Muscle of arm (tissue), 14 donors: ENCODE measurements at places on chromosomes 16 and 17.
A peak's percentile ranks its signal among the peaks of the same experiment; 100 is the strongest.

DNA sequence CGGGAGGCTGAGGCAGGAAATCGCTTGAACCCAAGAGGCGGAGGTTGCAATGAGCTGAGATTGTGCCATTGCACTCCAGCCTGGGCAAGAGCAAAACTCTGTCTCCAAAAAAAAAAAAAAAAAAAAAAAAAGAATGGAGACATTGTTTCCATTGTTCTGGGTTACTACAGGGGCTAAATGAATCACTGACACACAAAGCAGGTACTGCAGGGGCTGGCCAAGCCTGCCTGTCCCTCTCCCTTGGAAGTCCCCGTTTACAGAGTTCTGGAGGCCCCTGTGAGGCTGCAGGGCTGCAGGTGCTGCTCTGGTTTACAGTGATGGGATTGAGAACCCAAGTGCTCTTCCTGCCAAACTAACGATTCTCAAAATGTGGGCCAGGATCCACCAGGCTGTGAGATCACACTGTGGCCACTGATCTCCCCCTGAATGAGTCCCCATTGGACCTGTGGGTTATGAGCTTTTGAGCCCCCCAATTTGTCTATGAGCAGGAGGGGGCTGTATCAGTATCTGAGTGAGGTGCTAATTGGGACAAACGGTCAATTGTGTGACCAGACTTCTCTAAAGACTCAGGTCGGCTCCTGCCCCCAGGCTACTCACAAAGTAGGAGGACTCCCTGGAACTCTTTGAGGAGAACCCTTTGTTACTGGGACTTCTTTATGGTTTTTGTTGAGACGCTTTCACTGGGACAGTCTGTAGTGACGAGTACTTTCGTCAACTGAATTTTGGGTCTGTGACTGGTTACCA is 39.0 kb downstream of the DNAH17 start:
- no peak for DNase-seq

DNA sequence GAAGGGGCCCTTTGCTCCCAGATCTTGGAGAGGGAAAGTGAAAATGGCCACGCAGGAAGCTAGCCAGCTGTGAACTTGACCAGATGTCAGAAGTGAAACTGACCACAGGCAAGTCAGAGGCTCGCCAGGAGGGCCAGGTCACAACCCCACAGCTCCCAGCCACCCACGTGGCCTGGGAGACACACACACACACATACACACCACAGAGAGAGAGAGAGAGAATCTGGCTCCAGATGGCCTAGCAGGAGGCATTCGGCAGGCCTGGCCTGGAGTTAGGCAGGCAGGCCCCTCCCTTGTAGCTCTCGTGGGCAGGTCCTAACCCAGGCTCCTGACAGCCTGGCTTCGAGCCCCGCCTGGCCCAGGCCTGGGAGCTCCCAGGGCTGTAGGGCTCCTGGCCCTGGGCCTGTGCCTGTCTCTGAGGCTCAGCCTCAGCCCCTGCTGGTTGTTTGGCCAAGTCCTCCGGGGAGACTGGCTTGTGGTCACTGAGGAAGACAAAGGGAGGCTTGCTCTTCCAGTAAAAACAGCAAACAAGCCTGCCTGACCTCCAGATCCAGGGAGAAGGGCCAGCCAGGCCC is 20.2 kb downstream of the NGFR start:
- DNase-seq: peak; percentile 88

- no peak for DNase-seq
Observed at GRCh38 chr17:72151565-72152386, 31.0 kb downstream of the SOX9 start.

- no peak for DNase-seq
Observed at GRCh38 chr16:88430524-88431446, 22.3 kb upstream of the ZFPM1 start.

DNA sequence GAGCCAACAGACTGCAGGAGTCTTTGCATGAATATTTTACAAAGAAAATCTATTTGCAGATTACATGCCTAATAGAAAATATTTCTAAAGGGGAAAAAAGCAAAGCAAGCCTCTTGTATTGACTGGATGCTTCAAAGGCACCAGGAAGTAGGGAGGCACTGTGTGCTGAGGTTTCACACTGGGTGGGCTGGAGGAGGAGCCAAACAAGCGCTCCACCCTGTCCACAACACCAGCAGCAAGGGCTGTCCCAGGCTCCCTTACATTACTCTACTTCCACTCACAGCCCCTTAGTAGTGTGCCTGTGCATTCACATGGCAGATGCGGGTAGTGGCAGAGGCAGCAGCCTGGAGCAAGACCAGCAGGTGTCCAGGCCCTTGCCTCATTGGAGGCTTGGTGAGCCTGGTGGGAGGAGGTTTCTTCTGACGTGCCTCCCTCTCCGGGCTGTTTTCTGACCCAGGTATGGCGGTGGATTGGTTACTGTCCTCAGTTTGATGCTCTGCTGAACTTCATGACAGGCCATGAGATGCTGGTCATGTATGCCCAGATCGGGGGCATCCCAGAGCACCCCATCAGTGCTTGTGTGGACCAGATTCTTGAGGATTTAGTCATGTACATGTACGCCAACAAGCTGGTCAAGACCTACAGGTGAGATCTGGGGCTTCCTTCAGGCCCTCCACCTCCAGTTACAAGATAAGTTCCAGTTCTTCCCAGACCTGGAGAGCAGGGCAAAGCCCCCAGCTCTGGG is 7.0 kb upstream of the CCNF start:
- no peak for DNase-seq

- DNase-seq: no peak
Observed at GRCh38 chr16:88072571-88073001, 121.4 kb downstream of the BANP start.

DNA sequence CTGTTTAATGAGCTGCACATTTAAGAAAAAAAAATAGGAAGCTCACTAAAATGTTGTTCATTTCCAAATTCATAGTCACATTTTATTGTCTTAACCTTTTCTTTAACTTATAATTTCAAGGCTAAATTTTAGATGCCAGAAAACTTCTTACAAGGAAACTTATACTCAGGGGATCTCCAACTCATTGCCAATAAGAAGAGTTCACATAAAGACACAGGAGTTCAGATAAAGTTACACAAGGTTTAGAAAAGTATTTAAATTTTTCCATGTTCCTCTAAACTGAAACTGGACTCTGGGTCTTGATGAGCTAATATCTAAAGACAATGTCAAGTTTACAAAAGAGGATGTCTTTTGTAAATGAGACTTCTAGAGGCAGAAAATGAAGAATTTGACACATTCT is 190.7 kb upstream of the KCNJ16 start:
- DNase-seq: peak; percentile 41

DNA sequence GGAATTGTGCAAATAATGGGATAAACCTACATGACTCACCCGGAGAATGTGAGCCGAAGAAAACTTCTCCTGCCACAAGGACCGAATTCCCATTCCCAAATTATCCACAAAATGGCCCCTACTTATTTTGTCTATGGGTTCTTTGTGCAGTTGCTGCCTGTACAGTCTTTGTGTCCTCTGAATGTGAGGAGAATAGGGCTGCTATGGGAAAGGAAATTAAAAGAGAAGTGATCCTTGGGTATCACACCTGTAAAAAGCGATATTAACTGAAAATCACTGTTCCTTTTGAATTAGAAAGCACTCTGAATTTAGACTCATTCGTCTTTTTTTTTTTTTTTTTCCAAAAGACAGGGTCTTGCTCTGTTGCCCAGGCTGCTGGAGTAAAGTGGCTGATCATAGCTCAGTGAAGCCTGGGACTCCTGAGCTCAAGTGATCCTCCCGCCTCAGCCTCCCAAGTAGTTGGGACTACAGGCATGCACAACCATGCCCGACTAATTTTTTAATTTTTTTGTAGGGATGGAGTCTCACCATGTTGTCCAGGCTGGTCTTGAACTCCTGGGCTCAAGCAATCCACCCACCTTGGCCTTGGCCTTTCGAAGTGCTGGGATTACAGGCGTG is 45.4 kb downstream of the CHD9 start:
- DNase-seq: no peak

DNA sequence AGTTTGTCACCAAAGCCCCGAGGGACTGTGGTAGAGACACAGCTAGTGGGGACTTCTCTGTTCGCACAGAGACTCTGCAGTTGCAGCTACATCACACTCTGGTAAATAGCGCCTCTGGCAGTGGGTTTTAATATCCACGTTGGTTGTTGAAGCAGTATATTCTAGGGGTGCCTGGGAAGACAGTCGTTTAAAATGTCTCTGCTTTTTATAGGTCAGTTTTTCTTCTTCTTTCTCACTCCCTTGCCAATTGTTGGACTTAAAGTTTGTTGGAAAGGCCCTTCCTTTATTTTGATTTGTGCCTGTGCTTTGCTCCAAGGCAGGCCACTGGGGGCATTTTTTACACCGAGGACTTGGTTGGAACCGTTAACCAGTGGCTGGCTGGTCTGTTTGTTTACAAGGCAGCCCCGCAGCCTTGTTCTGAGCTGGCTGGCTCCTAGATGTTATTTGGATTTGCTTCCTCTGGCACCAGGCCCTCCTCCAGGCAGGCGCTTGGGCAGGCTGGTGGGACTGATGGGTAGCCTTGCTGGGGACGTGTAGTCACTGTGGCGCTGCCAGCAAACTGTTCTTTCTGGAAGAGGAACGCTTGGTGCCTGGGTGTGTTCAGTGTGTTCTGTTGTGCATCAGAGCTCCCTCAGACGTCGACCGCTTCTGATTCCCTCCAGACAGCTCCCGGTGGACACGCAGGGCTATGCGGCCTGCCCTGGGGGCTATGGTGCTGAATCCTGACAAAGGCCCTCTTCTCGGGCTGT is 218.2 kb upstream of the CHMP6 start:
- DNase-seq: no peak

- DNase-seq: no peak
Observed at GRCh38 chr16:11916524-11917285, 949 bp upstream of the GSPT1 start.

- DNase-seq: no peak
Observed at GRCh38 chr16:48852951-48853350, 243.0 kb upstream of the N4BP1 start.

GRCh38 chr17:30557916-30558685 is 80.9 kb downstream of the GOSR1 start:
- no peak for DNase-seq

GRCh38 chr16:75390926-75391653 is 42.2 kb downstream of the CFDP1 start:
- DNase-seq: no peak

- no peak for DNase-seq
Observed at GRCh38 chr17:40646791-40647623, 611 bp downstream of the SMARCE1 start.

- DNase-seq: no peak
Observed at GRCh38 chr17:18967916-18968315, 16.0 kb downstream of the SLC5A10 start.

DNA sequence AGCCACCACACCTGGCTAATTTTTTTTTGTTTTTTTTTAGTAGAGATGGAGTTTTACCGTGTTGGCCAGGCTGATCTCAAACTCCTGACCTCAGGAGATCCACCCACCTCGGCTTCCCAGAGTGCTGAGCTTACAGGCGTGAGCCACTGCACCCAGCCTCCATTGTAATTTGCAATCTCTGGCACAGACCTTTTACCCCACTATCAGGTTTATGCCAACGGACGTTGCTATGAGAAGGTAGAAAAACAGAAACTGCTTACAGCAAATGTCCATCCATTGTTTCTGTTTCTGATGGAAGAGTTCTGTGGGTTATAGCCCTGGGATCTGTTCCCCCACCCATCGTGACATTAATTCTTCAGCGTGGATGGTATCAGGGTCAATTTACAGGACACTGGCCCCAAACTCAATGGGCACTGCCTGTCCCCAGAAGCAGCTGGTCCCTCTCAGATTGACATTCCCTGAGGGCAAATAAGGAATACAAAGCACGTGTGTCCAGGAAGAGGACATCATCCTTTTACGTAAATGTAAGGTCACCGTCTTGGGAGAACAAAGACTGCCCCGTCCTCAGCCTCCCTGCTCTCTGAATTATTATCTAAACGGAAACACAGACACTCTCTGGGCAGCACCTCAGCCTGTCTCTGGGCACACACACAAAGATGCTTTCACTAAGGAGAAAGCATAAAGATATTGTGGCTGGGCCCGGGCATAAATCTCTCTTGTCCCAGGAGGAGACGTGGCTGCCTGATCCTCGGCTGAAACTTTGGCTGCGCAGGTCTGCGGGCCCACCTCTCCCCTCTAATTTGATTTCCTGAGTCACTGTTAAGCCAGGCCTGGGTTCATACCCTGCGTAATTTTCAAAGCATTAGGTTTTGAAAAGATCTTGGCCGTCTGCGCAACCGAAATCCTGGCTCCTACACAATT is 5.2 kb downstream of the KCNG4 start:
- peak; percentile 25 for DNase-seq

DNA sequence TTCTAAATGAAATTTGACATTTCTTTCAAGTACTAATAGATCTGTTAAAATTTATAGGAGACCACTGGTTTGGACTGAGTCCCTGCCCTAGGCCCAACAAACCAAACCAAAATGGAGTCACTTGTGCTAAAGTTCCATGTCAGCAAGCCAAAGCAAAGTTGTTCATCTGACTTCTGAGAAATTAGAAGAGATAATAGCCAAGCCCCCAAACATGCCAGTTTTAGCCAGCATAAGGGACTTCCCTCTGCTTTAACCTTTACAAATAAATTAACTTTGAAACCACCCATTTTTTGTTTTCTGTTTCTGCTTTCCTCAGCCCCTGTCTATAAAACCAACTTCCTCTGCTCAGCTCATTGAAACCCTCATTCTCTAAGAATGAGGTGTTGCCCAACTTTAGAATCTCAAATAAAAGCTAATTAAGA is 18.9 kb downstream of the CDR2 start:
- DNase-seq: no peak

- no peak for DNase-seq
Observed at GRCh38 chr16:75062976-75063346, 53.6 kb downstream of the LDHD start.

DNA sequence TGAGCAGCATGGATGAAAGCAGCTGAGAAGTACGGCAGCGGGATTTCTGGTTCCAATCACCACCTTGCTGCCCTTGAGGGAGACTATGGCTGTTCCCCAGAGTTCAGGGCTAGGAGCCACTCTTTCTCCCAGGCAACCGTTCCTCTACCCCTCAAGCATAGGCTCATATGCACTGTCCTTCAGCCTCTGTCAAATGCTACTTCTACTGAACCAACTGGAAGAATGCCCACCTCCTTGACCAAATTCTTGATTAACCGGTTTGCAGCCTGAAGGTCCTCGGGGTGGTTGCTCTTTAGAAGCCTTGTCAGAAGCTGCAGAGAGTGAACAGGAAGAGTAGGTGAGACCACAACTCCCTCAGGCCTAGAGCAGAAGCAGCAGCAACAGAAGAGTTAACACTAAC is 23.8 kb downstream of the GGA2 start:
- no peak for DNase-seq

- DNase-seq: no peak
Observed at GRCh38 chr17:193841-194806, 12.7 kb upstream of the DOC2B start.

GRCh38 chr17:6713130-6713917 is at the start of gene SLC13A5:
Gene SLC13A5 (minus strand): TSS chr17:6713369. CDS start chr17:6713333, 36 bp downstream.
- no peak for DNase-seq

GRCh38 chr17:29369831-29370735 is 20.1 kb upstream of the TAOK1 start:
- DNase-seq: peak; percentile 79

GRCh38 chr17:48155889-48156611 is 48.5 kb downstream of the SNX11 start:
- DNase-seq: no peak

- DNase-seq: no peak
Observed at GRCh38 chr17:42809250-42809649, 10.6 kb downstream of the CNTD1 start.

- no peak for DNase-seq
Observed at GRCh38 chr16:86727632-86728031, 149.3 kb downstream of the FOXL1 start.

GRCh38 chr16:64858076-64858475 is 263.8 kb downstream of the CDH11 start:
- no peak for DNase-seq

- no peak for DNase-seq
Observed at GRCh38 chr16:56336711-56337110, 88.6 kb downstream of the AMFR start.

- peak; percentile 70 for DNase-seq
Observed at GRCh38 chr17:66255112-66255511, 25.9 kb upstream of the APOH start.
